ENCODE measurements at places on chromosomes 16 and 17. TPM values are rescaled to one million over a fixed set of nuclear protein-coding genes. Genes with fewer than 3 reads are reported as not detected.

PDE6G gene
- 6.1 TPM for total RNA-seq

DNA sequence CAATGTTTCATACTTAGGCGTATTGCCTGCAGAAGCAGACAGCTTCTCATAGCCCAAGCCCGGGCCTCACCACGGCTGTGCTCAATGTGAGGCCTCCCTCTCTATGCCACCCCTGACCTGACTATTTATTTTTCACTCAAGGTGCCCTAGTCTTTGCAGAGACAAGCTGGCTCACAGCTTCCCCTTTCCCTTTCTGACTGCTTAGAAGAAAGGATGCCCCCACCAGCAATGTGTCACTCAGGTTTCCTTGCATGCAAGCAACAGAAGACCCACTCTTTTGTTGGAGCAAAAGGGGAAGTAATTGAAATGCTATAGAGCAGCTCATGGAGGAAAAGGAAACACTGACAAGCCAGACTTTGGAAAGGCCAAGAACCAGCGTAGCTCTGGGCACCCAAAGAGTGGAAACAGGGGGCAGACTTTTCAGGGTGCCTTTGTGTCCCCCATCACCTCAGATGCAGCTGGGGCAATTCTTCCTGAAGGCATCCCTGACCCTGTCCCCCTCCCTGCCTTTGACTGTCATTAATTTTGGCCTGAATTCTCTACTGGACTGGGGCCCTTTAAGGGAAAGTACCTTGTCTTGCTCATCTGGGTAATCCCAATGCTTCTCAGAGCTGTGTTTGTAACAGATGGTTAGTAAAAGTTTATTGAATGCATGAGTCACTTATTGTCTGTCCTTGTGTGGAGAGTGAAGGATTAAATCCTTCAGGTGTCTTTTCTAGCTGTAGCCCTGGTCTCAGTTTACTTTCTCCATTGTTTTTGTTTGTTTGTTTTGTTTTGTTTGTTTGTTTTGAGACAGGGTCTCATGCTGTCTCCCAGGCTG, 17.8 kb downstream of the RGS9 start:
- DNase-seq, result no peak

NOTUM gene
- total RNA-seq, result 26.3 TPM

- DNase-seq, result peak; percentile 36
Observed at GRCh38 chr17:34378664-34379101, 15.7 kb upstream of the CCL1 start.

SPN gene
- 0.38 TPM for total RNA-seq

Data from endodermal cell (in vitro differentiated cells).